Liver (tissue), 10 donors: ENCODE measurements at places on chromosomes 16 and 17. TPM values are rescaled to one million over a fixed set of nuclear protein-coding genes. Genes with fewer than 3 reads are reported as not detected.

DNA sequence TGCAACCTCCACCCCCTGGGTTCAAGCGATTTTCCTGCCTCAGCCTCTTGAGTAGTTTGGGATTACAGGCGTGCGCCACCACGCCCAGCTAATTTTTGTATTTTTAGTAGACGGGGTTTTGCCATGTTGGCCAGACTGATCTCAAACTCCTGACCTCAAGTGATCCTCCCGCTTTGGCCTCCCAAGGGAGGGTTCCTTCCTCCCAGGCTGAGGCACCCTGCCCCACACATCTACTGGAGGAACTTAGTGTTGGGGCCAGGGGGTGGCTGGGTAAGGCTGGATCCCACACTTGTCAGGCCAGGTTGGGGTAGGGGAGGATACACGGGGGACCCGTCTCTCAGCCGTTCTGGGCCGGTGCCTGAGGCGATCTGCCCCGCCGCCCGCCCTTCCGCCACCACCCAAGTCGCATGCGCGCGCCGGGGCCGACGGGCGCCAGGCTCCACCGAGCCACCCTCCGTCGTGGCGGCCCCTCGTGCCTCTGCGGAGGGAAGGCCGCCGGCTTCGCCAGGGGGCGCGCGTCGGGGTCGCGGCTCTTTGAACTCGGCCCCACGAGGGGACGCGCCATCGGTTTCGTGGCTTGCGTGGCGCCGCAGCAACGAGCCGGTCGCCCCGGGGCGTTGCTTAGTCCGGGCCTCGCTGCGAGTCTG is 15.9 kb downstream of the GRB7 start:
- DNase-seq = no peak

DNA sequence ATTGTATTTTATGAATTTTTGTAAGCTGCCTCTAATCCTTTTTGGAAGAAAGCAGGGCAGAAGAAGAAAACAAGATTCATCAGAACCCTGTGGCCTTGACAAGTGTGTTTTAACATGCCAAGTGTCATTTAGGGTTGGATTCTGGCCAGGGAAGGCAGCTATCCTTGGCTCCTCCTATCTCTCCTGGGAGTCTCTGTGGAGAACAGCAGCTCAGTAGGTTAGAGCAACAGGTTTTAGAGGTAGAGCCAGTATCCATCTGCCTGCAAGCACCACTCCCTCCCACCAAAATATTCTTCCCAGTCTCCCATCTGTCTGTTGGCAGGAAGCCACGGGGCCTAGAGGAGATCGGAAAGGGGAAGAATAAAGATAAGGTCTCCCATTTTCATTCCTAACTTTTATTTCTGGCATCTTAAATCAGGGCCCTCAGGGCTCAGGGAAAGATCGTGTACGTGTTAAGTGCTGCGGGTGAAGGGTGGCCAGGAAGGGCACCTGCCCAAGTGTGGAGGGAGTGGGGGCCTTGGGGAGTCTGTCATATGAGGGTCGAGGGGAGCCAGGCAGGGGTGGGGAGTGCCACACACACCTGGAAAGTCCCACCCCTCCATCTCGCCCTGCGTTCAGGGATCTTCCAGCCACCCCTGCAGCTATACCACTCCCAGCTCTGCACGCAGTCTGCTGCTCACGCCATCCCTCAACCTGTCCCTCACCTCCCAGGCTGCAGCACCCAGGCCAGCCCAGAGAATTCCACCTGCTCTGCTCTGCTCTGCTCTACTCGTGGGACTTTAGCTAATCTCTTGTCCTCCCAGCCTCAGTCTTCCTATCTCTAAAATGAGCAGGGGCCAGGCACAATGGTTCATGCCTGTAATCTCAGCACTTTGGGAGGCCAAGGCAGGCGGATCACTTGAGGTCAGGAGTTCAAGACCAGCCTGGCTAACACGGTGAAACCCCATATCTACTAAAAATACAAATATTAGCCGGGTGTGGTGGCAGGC is 17.1 kb upstream of the CPSF4L start:
- no peak for DNase-seq

DNA sequence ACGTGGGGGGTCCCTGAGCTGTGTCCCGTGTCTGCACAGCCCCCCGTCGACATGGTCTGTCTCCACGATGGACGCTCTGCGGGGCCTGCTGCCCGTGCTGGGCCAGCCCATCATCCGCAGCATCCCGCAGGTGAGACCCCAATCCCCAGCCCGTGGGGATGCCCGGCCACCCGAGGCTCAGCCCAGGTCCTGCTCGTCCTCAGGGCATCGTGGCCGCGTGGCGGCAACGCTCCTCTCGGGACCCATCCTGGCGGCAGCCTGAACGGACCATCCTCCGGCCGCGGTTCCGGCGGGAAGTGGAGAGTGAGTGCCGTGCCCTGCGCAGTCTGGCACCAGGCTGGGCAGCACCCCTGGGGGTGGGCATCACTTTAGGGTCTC is 4.9 kb downstream of the MSLN start:
- no peak for DNase-seq

DNA sequence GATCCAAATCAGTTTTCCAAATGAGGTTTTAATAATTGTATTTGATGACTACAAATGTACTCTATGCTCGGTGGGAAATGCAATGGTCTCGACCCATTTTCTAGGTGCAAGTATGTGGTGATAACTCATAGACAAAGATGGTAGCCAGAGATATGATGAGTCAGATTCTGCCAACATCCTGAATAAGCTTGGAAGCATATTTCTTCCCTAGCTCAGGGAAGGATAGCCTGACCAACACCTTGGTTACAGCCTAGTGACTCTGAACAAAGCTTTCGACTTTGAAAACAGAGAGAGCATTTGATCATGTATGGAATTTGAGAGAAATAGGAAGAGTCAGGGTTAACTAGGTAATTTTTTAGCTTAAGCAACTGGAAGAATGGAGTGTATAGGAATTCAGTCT is 128.3 kb upstream of the MYOCD start:
- no peak for DNase-seq

- no peak for DNase-seq
Measured at GRCh38 chr16:27906883-27907282, 156.6 kb downstream of the GSG1L start.

- no peak for DNase-seq
Measured at GRCh38 chr17:83081684-83082201, 2.3 kb downstream of the METRNL start.

DNA sequence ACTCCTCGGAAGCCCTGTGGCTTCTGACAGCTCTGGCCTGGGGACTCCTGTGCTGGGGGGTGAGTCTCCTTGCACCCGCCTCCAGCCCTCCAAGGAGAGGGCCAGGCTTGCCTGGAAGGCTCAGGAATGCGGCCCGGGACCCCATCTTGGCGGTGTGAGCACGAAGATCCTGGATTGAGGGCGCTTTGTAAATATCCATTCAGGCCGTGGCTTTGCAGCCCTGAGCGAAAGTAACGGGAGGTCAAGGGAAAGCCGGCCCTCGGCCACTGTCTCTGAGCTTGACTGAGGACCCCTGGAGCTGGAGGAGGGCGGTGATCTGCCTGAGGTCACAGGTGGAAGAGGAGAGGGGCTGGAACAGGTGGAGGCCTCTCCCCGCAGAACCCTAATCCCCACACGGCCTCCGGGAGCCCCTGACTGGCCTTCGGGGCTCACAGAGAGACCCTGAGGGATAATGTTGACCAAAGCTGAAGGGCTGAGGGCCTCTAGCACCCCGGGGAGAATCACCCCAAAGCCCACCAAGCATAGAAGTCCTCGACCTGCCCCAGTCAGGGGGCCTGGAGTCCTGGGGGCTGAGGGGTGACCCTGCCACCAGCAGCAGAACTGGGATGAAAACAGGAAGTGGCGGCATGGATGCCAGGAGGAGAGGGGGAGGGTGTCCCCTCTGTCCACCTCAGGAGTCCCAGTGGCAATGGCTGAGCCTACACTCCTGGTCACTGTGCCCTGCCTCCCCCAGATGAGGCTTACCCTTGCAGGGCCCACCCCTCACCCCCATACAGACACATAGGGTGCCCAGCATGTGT is 8.3 kb upstream of the RASD1 start:
- no peak for DNase-seq

- DNase-seq = no peak
Measured at GRCh38 chr17:59129814-59130213, 23.1 kb upstream of the TRIM37 start.

DNA sequence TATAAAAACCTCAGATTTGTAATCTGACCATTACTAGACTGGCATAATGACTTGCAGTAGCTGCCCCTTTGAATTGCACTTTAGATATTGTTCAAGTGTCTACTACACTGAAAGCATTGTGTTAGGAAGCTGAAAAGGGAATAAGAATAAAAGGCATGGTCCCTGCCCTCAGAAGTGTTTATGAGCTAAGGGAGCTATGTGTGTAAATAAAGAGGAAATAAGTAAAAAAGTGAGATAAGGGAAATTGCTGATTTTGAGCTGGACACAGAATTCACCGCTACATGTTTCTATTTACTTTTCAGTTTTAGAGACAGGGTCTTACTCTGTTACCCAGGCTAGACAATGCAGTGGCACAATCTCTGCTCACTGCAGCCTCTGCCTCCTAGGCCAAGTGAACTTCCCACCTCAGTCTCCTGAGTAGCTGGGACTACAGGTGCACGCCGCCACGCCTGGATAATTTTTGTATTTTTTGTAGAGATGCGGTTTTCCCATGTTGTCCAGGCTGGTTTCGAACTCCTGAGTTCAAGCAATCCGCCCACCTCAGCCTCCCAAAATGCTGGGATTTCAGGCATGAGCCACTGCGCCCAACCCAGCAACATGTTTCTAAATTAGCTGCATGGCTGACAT is 57.0 kb downstream of the GRB2 start:
- DNase-seq = no peak

The POLR2A gene
- 54.4 TPM for total RNA-seq

The SPNS2 gene
- 9.0 TPM for total RNA-seq

The DOC2A gene
- 0.17 TPM for total RNA-seq

The KRTAP1-5 gene
- not detected for total RNA-seq

The RNF151 gene
- not detected for total RNA-seq

The PRAC1 gene
- not detected for total RNA-seq

The TEKT1 gene
- not detected for total RNA-seq

The PIMREG gene
- total RNA-seq = 5.2 TPM
